ENCODE measurements at places on chromosomes 12 and 14.

- DNase-seq: no peak
These were observed 765 bp downstream of the SCYL2 start for GRCh38 chr12:100267603-100268281.

GRCh38 chr12:77325511-77326236 lies 260.3 kb upstream of the E2F7 start:
- no peak for DNase-seq

GRCh38 chr12:52247622-52248540 lies 14.8 kb downstream of the KRT7 start:
- DNase-seq: no peak

GRCh38 chr14:79417961-79418360 lies 793.3 kb downstream of the DIO2 start:
- DNase-seq: no peak

DNA sequence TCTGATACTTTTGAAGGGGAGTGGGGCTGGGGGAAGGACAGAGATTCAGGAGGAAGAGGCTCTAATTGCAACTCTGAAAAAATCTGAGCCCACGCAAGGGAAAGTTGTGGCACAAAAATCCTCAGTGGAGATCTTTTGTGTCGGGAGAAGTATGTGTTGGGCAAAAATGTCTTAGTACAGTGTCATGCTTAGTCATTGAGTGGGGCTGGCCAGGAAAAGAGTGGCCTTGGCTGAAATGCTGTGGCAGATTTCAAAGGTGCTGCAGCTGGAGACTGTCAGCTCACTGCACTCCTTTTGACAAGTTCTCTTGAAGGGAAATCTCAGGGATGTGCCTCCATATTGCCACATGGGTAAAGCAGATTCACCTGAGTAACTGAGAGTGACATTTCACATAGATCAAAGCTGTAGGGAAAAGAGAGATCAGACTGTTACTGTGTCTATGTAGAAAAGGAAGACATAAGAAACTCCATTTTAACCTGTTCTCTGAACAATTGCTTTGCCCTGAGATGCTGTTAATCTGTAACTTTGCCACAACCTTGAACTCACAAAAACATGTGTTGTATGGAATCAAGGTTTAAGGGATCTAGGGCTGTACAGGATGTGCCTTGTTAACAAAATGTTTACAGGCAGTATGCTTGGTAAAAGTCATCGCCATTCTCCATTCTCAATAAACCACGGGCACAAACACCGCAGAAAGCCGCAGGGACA lies 36.0 kb upstream of the GLIPR1 start:
- peak; percentile 44 for DNase-seq

DNA sequence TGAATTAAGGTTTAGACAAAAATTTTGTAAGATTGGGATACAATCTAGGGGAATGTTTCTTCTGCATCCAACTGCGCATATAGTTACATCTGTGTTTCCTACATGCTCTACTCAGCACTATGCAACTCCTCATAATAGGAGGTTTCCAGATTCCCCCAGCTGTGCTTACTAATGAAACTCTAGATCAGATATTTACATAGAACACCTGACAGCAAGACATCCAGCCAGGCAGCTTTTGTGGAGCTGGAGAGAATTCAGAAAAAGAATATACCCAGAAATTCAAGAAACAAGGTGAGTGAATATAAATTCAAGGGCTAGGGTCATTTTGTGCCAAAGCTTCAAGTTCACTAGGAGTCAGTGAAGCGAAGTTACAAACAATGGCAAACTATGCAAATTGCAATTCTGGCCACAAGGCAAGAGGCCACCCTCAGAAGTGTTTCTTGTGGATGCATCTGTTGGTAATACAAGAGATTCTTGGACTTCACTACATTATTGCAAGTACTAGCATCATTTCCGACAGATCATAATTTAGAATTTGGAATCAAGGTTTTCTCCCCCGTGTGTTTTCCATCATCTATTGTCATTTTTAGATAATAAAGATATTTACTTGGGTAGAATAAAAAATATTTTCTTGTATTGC lies 341.2 kb upstream of the NAV3 start:
- DNase-seq: no peak

DNA sequence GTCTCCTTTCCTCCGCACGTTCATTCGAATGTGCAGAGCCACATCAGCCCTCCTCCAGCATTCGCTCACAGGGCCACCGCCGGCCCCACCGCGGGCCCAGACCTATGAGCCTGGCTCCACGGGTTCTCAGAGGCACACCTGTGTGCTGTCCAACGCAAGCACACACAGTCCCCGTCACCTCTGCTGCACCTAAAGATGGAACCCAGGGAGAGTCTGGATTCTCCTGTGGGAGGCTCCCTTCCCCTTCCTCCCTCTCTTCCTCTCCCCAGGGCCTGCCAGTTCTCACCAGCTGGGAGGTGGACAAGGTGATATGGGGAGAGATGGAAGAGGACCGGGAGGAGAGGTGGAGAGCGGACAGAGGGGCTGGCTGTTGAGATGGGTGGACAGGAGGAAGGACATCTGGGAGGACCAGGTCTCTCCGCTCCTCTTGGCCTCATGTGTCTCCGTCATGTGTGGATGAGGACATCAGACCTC lies 4.9 kb upstream of the AQP6 start:
- DNase-seq: no peak

GRCh38 chr12:121013715-121014114 lies 2.6 kb downstream of the C12orf43 start:
- DNase-seq: no peak
